ENCODE measurements at places on chromosomes 6 and 20.
A peak's percentile ranks its signal among the peaks of the same experiment; 100 is the strongest.

GRCh38 chr6:2659882-2660281 is 90.8 kb downstream of the MYLK4 start:
- no peak for DNase-seq

- DNase-seq: no peak
Measured at GRCh38 chr6:127415096-127415495, 44.1 kb downstream of the KIAA0408 start.

- no peak for DNase-seq
Measured at GRCh38 chr6:75758061-75758460, 9.0 kb downstream of the MYO6 start.

DNA sequence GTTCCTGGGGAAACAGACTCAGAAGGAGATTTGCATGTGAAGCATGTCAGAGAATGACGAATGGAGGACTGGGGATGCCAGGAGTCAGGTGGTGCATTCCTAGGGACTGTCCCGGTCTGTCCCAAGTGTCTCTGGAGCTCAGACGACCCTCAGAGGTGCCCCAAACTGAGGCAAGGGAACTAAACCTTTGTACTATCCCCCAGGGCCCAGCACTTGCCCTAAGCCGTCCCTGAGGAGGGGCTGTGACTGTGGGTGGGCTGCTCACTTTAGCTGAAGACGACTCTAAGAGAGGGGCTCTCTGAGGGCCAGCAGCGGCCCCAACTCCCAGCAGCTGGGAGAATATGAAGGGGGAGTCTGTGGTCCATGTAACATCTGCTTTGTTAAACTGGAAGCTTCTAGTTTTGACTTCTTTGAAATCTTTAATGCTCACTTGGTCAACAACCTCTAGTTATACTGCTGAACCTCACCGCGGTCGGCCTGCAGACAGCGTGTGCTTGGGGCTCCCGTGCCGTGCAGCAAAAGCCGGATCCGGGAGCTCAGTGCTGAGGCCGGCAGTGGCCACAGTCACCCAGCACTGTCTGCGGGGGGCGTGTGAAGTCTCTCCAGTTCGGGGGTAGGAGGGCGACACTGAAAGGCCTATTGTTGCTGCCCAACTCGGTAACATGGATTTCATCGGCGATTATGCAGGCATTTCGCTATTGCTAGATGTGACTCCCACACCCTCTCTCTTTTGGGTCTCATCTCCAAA is 34.2 kb downstream of the TUBB2B start:
- no peak for DNase-seq

DNA sequence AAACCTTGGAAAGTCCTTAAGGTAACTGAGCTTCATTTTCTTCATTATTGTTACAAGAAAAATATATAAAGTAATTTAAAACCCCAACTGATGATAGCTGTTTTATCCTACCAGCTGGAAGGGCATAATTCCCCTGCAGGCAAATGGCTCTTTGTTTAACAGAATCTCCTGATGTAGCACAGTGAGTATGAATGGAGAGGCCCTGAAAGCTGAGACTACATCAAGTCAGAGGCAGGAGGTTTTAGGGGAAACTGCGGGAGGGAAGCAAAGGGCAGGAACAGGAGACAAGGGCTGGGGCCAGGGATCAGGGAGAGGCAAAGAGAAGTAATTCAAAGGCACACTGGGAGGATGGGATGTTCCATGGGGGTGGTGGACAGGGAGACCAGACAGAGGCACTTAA is 119.0 kb upstream of the LRFN2 start:
- DNase-seq: no peak

- DNase-seq: no peak
Measured at GRCh38 chr6:56199956-56200355, 47.4 kb downstream of the COL21A1 start.

DNA sequence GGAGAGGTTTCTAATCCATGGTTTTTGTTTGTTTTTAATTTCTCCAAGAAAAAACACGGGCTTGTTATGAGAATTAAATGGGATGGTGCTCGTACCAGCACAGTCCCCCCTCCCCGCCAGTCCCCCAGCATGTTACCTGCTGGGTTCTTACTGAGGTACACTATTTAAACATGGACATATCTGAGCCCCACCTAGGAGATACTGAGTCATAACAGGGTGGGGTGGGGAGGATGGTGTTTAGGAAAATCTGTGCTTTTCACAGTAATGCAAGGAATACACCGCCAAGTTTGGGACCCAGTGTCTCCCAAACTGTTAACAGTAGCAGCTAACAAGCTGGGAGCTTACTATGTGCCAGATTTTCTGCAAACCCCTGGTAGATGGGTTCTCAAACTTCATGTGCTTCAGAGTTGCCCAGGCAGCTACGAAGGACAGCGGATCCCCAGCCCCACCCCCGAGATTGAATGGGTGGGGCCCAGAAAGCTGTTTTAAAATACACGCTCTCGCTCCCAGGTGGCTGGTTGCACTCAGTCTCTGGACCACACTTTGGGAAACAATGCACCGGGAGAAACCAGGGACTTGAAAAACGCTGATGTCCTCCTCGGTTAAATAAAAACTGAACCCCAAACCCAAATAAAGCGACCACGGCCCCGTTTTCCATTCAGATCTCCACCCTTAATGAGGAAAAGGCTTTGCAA is 995 bp downstream of the ZFP64 start:
- DNase-seq: no peak

GRCh38 chr20:38883081-38883980 is 42.9 kb upstream of the FAM83D start:
- DNase-seq: no peak

GRCh38 chr20:44074252-44075151 is 112.5 kb downstream of the JPH2 start:
- no peak for DNase-seq

DNA sequence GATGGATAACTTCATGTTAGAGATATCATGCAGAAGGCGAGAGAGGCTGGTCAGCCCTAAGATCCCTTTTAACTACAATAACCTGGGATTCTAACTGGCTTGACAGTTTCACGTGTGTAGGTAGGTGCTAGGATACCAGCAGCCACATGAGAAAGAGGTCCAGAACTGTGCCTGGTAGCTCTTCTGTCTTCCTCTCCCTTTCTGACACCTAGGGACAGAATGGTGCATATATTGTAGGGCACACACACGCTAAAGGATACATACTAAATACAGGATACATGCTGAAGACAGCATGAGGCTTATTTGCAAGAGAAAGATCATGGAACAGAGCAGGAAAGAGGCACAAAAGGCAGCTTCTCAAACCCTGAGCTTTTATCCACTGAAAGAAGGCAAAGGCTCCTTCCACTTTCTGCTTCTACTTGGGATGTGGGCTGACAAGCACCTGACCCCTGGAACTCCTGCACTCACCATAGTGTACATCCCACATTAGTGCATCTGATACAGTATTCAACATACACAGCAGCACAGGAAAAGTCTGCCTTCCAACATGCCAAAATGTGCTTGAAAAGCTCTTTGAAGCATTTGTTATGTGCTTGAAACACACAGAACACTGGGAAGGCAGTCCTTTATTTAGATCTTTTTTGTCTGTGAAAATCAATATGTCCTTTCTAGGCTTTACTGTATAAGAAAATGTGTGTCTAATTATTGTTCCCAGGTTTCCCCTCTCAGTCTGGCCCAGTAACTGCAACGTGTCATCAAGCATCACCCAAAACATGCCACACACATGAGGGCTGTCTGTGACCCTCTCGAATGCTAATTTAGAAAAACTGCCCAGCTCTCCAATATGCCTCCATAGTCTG is 3.2 kb downstream of the SLC22A23 start:
- DNase-seq: no peak

- DNase-seq: peak; percentile 21
Measured at GRCh38 chr20:63290677-63291472, 2.1 kb upstream of the COL20A1 start.

- no peak for DNase-seq
Measured at GRCh38 chr6:14178083-14178445, 60.5 kb downstream of the CD83 start.

GRCh38 chr20:54013471-54013870 is 56.9 kb downstream of the BCAS1 start:
- no peak for DNase-seq

Measured in stimulated activated CD8-positive, alpha-beta memory T cell treated with anti-CD3 and anti-CD28 coated beads, Interleukin-4, amount 100 ng/mL, for 1 hour (primary cell).